ENCODE measurements at places on chromosomes 2 and 18. TPM values are rescaled to one million over a fixed set of nuclear protein-coding genes. Genes with fewer than 3 reads are reported as not detected.
A peak's percentile ranks its signal among the peaks of the same experiment; 100 is the strongest.

GRCh38 chr2:241733391-241734207 lies 831 bp upstream of the D2HGDH start:
- DNase-seq: no peak

Gene DQX1
- total RNA-seq: 0.42 TPM

DNA sequence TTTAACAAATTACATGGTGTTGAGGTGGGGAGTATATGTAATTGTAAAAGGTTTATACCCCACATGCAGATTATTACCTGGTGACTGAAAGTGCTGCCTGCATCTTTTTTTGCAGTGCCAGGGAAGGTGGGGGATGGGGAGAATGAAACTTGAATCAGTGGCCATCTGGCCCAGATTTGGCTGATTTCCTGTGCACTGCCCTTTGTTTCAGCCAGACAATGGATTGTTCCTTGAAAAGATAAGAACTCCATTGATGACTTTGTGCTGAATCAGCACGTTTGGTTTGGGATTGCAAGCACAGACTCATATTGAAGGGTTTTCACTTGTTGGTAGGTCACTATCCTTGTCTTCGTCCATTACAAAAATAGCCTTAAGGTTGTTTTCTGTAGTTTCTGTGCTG lies 20.9 kb downstream of the GREB1L start:
- no peak for DNase-seq

- no peak for DNase-seq
Observed at GRCh38 chr2:216549926-216550690, 51.5 kb downstream of the RPL37A start.

Gene CLEC4F
- not detected for total RNA-seq

- DNase-seq: no peak
Observed at GRCh38 chr18:43486462-43486861, 209.2 kb upstream of the SYT4 start.

Gene MAL
- total RNA-seq: not detected

DNA sequence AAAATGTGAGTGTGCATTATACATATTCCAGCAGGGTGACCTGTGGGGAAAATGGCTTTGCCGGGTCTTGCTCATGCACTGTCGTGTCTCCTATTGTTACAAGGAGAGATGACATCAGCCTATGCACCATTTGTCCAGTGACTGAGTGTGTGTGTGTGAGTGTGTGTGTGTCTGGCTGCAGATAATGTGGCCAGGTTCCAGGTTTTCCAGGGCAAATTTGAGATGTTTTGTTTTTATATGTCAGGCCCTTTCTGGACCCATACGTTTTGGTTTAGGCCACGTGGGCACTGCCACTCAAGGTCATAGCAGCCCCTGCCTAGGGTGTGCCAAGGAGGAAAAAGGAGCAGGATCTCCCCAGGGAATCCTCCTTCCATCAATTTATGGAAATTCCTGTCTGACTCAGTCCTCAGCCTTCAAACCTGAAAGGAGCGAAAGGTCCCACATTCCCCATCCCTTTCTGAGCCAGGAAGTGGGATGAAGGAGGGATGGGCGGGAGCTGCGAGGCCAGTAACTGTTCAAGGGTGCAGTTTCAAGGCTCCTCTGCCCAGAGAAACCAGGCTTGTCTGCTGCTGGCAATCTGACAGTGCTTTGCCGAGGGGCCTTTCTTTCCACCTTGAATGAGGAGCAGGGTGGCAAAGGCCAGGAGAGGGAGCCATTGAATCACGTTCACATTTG lies 93.0 kb upstream of the SMAD2 start:
- peak; percentile 67 for DNase-seq

Gene HOXD13
- total RNA-seq: 0.63 TPM

Gene UGT1A9
- total RNA-seq: not detected

Gene ARHGAP25
- total RNA-seq: 1.2 TPM

- no peak for DNase-seq
Observed at GRCh38 chr2:120522151-120522751, 176.3 kb downstream of the INHBB start.

- DNase-seq: no peak
Observed at GRCh38 chr18:14964002-14964401, 216.0 kb downstream of the ANKRD30B start.

DNA sequence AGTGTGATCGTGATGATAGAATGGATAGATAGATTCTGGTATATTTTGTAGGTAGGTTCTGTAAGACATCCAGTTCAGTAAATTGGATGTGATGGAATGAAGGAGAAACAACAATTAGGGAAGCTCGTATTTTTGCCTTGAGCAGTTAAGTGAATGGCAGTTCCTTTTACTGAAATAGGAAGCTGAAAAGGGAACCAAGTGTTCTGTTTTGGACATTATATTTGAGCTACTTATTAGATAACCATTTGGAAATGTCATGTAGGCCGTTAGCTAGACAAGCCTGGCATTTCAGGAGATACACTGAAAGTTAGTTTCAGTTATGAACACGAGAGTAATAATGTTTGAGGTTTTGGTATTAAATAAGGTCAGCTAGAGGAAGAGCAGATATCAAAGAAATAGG lies 41.5 kb downstream of the MARCHF7 start:
- no peak for DNase-seq

DNA sequence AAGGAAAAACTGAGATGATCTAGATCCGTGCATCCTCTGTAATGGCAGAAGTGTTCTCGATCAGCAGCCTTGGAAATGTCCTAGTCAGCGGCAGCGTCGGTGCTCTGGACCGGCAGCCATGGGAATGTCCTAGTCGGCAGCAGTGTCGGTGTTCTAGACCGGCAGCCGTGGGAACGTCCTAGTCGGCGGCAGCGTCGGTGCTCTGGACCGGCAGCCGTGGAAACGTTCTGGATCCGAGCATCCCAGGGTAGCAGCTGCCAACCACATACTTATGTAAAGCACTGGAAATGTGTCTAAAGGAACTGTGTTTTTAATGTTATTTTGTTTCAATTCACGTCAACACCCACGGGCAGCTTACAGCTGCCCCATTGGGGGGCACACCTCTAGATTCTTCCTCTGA lies 58.7 kb downstream of the GBX2 start:
- DNase-seq: no peak
